ENCODE measurements at places on chromosomes 12 and 14.

GRCh38 chr14:51784466-51784865, 75.9 kb upstream of the GNG2 start:
- no peak for DNase-seq

- no peak for DNase-seq
Measured at GRCh38 chr12:49873361-49873934, 30.3 kb downstream of the FAIM2 start.

DNA sequence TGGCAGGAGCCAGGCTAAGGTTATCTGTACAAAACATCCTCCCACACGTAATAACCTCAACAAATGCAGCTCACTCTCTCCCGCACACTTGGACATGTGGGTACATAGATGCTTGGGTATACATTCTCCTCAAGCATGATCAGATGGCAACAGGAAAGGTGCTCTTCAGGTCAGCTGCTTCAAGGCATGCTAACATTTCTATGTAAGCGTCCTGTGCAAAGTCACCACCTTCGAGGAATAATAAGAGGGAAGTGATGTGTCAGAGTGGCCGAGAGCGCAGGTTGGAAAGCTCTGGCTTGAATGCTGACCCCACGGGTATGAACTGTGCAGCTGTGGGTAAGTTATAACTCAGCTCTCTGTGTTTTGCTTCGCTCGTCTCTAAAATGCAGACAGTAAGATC, 24.2 kb upstream of the SLC6A12 start:
- DNase-seq: no peak

- no peak for DNase-seq
Measured at GRCh38 chr14:35138585-35138984, 16.2 kb downstream of the PRORP start.

DNA sequence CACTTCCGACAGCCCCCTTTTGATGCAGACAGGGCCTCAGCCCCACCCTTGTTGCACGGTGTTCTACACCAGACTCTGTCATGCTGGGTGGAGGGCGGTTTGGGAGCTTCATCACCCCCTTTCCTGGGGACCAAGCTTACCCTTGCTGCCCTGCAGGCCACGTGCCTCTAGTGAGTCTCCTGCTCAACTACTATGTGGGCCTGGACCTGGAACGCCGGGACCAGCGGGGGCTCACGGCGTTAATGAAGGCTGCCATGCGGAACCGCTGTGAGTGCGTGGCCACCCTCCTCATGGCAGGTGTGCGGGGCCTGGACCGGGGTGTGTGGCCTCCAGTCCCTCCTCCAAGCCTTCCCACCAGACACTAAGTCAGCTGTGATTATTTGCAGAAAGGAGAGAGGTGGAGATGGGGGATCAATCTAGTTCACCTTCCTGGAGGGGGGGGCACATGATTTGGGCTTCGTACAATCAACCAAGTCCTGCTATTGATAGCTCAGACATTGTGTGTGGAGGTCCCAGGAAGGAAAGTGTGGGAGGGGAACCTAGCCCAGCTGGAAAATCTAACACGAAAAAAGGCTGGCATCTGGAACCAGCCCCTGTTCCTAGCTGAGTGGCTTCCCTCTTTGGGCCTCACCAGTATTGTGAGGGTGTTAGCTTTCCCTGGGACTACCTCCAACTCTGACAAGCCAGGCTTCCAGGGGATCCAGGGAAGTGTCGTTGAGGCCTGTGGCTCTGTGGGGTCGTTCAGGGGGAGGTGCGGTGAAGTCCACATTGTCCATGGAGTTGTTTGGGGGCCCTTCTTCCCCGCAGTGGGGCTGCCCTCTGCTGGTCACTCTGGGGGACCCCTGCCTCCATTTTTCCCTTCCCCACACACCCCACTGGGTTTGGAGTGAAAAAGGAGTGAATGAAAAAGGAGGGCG, 1.6 kb downstream of the ANKRD33 start:
- no peak for DNase-seq

- peak; percentile 10 for DNase-seq
Measured at GRCh38 chr12:43444940-43445564, 107.0 kb downstream of the ADAMTS20 start.

GRCh38 chr12:108531929-108532848, 17.1 kb downstream of the FICD start:
- no peak for DNase-seq

- DNase-seq: no peak
Measured at GRCh38 chr12:113208041-113208934, 13.0 kb upstream of the TPCN1 start.

DNA sequence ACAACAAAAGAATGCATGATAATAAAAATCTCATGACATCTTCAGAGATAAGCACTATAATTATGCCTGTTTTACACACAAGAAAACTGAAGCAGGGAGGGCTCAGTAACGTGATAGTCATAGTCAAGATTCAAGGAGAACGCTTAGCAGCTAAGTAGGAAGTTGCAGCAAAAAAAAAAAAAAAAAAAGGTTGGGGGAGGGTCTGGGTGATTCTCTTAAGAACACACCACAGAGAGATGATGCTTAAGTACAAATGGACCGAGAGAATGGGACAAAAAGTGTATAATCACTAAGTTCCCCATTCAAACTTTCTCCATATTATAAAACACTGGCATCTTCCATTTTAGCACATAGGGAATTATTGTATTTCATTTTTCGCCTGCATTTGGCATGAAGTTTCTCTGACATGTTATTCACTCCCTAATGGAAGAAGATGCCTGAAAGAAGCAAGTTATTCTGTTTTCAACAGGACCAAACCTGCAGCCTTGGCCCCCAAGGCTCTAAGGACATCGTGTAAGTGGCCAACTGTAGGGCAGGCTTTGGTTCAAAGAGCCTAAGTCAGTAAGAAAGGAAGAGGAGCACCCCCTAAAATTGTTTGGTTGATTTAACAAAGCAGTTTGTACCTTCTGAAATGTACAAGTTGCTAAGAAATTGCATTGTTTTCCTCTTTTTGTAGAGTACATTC, 142.9 kb upstream of the TMPO start:
- DNase-seq: no peak

DNA sequence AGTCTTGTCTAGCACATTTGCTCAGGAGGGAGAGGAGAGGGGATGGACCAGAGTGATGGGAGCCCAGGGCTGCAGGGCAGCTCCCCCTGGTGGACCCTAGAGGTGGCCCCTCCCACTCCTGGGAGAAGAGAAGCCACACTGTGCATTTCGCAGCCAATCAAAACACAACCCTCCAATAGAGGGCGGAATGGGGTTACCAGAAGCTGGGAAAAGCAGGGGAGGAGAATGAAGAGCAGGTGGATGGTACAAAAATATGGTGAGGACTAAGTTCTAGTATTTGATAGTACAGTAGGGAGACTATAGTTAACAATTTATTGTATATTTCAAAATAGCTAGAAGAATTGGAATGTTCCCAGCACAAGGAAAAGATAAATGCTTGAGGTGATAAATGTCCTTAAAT, 23.6 kb downstream of the VASH1 start:
- DNase-seq: peak; percentile 86

DNA sequence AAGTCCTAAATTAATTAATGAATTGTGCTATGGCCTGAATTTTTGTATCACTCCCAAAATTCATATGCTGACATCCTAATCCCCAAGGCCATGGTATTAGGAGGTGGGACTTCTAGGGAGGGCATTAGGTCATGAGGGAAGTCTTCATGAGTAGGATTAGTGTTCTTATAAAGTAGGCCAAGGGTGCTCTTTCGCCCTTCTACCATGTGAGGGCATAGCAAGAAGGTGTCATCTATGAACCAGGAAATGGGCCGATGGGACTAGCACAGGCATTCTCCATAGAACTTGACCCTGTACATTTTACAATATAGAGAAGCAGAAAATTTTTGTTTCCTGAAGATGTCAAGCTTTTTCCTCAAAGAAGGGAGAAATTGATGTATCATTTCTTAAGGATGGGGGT, 12.5 kb downstream of the SYT10 start:
- no peak for DNase-seq
